ENCODE measurements at places on chromosomes 3 and 15. TPM values are rescaled to one million over a fixed set of nuclear protein-coding genes. Genes with fewer than 3 reads are reported as not detected.

THAP10 gene
- 16.7 TPM for polyA plus RNA-seq

TMC3 gene
- not detected for polyA plus RNA-seq

TUSC7 gene
- 5.7 TPM for polyA plus RNA-seq

CGNL1 gene
- 5.9 TPM for polyA plus RNA-seq

CLDN16 gene
- polyA plus RNA-seq, result not detected

CHDH gene
- 0.75 TPM for polyA plus RNA-seq

ZMYND10 gene
- not detected for polyA plus RNA-seq

ABTB1 gene
- 3.7 TPM for polyA plus RNA-seq

DUSP7 gene
- 0.25 TPM for polyA plus RNA-seq

CPN2 gene
- not detected for polyA plus RNA-seq

ATRIP gene
- 0.77 TPM for polyA plus RNA-seq

COL7A1 gene
- polyA plus RNA-seq, result 3.4 TPM

CTXND1 gene
- polyA plus RNA-seq, result 1.7 TPM

SAMMSON gene
- not detected for polyA plus RNA-seq

ALAS1 gene
- 54.5 TPM for polyA plus RNA-seq

NR2F2 gene
- polyA plus RNA-seq, result 38.7 TPM

NMNAT3 gene
- polyA plus RNA-seq, result 6.2 TPM

GP5 gene
- not detected for polyA plus RNA-seq

CHRNA3 gene
- 3.5 TPM for polyA plus RNA-seq

CCRL2 gene
- not detected for polyA plus RNA-seq

GOLGA8B gene
- polyA plus RNA-seq, result 28.1 TPM

ADGRG7 gene
- not detected for polyA plus RNA-seq

ITIH1 gene
- polyA plus RNA-seq, result not detected

GADL1 gene
- polyA plus RNA-seq, result not detected

BCL2A1 gene
- not detected for polyA plus RNA-seq

NDN gene
- polyA plus RNA-seq, result 23.8 TPM

ISL2 gene
- polyA plus RNA-seq, result not detected

MIX23 gene
- polyA plus RNA-seq, result 17.5 TPM

COX5A gene
- 373 TPM for polyA plus RNA-seq

ONECUT1 gene
- polyA plus RNA-seq, result not detected
